ENCODE measurements at places on chromosomes 4 and X.

GRCh38 chr4:80069108-80069836 is 3.8 kb downstream of the ANTXR2 start:
- no peak for DNase-seq

DNA sequence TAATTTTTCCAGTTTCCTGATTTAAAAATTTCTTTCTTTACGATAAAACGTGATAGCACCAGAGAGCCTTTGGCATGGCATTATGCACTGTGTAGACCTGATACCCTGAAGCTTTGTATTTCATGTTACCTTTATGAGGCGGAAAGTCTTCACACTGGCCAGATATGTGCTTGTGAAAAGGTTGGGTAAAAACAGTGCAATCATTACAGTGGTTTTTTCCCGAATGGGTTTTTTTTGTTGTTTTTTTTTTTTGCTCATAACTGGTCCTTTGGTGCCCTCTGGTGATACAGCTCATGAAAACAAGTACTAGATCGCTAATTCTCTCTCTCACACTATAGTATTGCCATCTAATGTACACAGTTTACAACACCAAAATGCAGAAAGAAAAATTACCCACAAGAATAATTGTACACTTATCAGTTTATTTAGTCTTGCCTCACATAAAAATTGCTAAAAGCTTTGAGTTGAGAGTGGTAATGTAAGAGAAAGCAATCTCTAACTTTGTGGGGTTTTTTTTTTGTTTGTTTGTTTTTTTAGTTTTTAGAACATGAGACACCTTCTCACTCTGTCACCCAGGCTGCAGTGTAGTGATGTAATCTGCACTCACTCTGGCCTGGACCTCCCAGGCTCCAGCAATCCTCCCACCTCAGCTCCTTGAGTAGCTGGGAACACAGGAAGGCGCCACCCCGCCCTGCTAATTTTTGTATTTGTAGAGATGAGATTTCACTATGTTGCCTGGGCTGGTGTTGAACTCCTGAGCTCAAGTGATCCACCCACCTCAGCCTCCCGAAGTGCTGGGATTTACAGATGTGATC is 21.3 kb downstream of the SPCS3 start:
- no peak for DNase-seq

GRCh38 chr4:97910005-97910404 is 233.3 kb downstream of the STPG2 start:
- DNase-seq, result no peak

GRCh38 chrX:154484255-154485149 is 1.9 kb downstream of the UBL4A start:
- DNase-seq, result no peak

- no peak for DNase-seq
Observed at GRCh38 chr4:14524276-14524675, 478.0 kb upstream of the CPEB2 start.

DNA sequence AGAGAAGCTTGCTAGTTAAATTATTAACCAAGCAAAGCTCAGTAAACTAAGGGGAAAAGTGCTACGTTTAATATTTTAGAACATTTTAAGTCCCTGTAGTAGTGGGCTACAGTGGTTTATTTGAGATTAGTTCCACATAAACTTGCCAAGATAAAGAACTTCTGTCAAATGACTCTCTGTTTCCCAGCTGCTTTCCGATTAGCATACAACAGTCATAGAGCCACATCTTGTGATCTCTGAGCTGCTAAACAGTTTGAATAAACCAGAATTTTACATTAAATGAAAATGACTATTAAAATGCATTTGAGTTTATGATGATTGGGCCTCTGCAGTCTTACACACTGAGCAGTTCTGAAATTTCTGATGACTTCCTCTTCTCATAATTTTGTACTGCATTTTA is 568.5 kb downstream of the IQCM start:
- no peak for DNase-seq

DNA sequence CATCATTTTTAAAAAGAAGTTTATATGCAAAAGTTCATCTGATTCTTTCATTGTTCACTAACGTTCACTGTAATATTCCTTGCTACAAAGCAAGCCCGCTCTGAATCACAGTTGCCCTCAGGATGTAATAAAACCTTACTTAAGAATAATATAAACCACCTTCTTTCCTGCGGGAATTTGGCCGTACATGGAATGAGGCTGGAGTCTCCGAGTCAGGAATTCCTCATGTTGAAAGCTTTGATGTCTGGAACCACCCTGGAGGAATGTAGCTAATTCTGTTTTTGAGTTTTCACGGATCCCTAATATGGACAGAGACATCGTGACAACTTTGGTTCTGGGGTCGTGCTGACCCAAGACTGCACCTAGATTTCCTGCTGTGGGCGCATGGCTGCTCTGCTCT is 58.5 kb downstream of the CRLF2 start:
- no peak for DNase-seq

- DNase-seq, result no peak
Observed at GRCh38 chr4:155241225-155241624, 32.8 kb downstream of the NPY2R start.

DNA sequence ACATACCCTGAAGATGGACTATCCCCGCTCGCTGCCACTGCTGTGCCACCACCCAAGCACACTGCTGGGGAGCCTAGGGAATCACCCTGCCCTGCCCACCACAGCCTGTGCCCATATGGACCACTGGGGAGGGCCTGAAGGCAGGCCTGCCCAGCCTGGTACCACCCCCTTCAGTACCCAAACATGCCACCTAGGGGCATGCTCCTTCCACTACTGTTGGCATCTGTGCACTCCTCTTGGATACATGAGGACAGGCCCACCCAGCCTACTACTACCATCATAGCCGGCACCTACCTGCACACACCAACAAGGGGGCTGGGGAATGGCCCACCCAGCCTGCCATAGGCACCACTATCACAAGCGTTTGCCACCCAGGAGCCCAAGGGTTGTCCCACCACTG is 30.1 kb upstream of the PRDX4 start:
- DNase-seq, result peak; percentile 2

DNA sequence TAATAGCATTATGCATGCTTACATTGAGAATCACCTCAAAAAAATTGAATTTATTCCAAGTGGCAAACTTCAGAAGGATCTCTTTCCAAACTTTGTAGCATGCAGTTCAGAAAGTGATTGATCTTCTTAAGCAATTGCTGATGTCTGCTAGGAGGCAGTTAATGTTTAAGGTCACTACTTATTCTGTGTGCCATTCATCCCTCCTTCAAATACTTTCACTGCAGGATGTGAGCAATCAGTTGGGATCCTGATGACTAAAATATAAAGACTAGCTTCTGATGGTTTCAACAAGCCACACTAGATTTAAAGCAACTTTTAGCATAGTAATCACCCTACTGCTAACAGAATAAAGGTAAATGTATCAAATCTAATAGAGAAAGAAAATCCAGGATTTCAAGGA is 414.1 kb downstream of the ADGRL3 start:
- no peak for DNase-seq

GRCh38 chr4:26819478-26820095 is 41.1 kb upstream of the STIM2 start:
- no peak for DNase-seq

- no peak for DNase-seq
Observed at GRCh38 chr4:94177822-94178221, 29.8 kb upstream of the SMARCAD1 start.

DNA sequence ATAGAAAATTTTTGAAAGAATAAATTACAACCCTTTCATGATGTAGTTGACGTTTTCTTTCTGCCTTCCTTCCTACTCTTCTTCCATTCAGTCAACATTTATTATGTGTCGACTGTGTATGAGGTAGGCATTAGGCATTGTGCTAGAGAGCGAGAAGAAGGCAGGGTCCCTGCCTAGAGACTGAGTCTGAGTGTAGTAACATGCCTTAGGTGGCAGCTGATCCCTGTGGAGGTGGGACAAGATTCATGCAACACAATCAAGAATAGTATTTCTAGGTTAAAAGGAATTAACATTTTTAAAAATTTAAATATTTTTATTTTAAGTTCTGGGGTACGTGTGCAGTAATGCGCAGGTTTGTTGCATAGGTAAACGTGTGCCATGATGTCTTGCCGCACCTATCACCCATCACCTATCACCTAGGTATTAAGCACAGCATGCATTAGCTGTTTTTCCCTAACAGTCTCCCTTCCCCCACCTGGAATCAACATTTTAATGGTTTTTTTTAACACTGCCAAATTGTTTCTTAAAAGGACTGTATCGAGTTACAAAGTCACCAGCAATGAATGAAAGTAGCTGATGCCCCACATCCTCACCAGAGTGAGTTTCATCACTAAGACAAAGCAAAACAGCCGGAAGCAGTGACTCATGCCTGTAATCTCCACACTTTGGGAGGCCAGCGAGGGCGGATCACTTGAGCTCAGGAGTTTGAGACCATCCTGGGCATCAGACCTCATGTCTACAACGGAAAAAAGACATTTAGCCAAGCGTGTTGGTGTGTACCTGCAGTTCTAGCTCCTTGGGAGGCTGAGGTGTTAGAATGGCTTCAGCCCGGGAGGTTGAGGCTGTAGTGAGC is 84.0 kb downstream of the WWC2 start:
- DNase-seq, result peak; percentile 27

- DNase-seq, result no peak
Observed at GRCh38 chrX:40057405-40057804, 40.4 kb downstream of the BCOR start.

- peak; percentile 39 for DNase-seq
Observed at GRCh38 chr4:184471881-184472613, 2.3 kb downstream of the IRF2 start.

DNA sequence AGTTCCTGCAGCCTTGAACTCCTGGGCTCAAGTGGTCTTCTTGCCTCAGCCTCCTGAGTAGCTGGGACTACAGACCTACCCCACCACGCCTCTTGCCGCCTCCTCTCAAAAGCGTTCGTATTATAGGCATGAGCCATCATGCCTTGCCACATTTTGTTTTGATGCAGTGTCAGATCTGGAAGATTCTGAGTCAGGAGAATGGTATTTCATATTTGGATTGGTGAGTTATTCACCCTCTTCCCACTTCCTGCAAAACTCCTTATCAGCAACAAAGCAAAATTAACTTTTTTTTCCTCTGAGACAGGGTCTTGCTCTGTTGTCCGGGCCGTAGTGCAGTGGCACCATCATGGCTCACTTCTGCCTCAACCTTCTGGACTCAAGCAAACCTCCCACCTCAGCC is 29.6 kb downstream of the REST start:
- no peak for DNase-seq

DNA sequence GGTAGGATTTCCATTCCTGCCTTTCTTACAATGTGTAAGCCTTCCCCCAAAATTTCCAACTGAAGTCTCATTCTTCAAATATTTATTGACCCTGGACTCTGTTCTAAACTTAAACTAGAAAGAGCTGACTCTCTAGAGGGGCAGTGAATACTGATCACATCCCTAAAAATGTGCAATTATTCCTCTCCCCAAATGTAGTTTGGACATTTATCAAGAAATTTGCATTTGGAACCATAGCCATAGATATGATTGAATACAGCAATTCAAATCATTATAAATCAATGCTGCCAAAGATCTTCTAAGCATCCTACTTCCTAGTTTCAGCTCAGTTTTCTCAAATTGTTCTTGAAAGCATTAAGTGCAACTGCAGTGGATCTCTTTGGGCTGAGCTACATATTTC is 525.7 kb downstream of the RAB28 start:
- DNase-seq, result no peak

GRCh38 chrX:26411045-26411444 is 195.1 kb downstream of the MAGEB5 start:
- DNase-seq, result no peak

DNA sequence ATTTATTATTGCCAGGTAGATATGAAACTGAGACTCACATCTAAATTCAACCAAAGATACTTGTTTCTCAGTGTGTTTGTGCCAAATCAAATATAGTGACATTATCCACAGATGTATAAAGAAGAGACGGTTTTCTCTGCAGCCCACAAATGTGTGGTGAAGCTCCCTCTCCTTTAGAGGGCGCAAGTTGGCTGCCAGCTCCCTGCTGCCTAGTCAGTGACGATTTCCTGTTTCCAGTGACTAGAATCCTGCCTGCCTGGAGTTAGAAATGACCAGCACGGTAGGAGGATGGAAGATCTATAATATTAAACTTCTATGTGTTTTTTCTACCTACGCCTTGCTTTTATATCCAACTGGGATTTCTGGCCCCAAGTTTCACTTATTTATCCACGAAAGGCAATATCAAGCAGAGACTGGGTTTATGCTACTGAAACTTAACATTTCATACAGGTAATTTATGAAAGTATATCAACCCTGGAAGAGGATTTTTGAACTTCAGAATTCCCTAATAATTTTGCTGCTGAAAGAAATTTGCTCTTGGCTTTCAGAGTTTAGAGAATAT is 1793.7 kb upstream of the TENM3 start:
- DNase-seq, result peak; percentile 5

- no peak for DNase-seq
Observed at GRCh38 chr4:141652161-141652778, 15.9 kb downstream of the IL15 start.

DNA sequence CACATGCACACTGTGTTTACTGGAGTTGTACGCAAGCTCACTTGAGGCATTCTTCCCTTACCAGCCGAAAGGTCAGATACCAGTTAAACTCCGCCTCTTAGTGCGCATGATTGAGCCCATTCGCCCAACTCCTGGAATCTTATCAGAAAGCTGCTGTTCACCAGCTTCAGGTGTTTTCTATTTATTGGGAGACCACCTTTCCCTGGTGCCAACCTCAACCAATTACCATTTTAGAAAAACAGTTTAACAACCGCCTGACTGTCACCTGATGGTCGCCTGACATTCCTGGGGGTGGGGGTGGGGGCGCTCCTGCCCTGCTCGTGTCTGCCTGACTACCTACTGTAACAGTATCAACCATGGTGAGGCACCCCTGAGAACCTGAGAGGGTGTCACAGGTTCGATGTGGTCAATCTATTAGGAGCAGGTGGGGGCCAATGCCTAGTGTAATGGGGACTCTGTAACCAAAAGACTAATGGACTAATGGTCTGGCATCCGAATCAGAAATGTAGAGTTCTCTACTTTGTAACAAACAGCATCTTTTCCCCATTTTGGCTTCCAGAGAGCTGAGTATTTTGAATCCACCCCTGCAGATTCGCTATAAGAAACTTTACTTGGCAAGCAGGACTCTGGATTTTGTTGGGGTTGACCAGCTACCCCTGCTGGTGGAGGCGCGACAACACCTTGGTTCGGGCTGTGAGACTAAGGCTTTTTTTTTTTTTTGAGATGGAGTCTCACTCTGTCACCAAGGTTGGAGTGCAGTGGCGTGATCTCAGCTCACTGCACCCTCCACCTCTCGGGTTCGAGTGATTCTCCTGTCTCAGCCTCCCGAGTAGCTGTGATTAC is 58.2 kb upstream of the ZNF157 start:
- peak; percentile 65 for DNase-seq

Measured in activated CD4-positive, alpha-beta T cell treated with anti-CD3 and anti-CD28 coated beads for 48 hours (primary cell).